ENCODE measurements at places on chromosomes 3 and 15. TPM values are rescaled to one million over a fixed set of nuclear protein-coding genes. Genes with fewer than 3 reads are reported as not detected.
A peak's percentile ranks its signal among the peaks of the same experiment; 100 is the strongest.

- DNase-seq: no peak
Observed at GRCh38 chr15:67832897-67833709, 6.7 kb downstream of the RNU6-1 start.

- no peak for DNase-seq
Observed at GRCh38 chr15:80123034-80123433, 29.8 kb upstream of the FAH start.

Gene MYL3
- total RNA-seq: 0.33 TPM

Gene KCTD6
- 14.8 TPM for total RNA-seq

Gene POLQ
- total RNA-seq: 9.6 TPM

Gene SLC35A5
- total RNA-seq: 36.8 TPM

DNA sequence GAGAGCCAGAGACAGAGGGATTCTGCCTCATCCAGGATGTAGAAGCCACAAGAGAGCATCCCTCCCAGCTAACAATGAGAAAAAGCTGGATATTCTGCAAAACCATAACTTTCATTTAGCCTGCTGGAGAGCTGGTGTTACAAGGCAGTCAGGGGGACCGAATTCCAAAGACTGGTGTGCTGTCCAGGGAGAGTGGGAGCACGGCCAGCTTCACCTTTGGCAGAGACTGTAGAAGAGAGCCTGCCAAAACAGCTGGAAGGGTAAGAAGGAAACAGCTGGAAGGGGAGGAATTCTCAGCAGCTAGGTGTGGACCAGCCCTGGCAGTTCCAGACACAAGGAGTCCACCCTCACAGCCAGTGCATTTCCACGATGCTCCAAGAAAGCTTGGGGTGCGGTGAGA lies 109.9 kb upstream of the LINGO1 start:
- DNase-seq: no peak

Gene ITIH1
- 14.1 TPM for total RNA-seq

Gene ANKUB1
- total RNA-seq: not detected

Gene DUOX1
- total RNA-seq: 1.6 TPM

- no peak for DNase-seq
Observed at GRCh38 chr3:42750834-42751233, 22.2 kb downstream of the CCDC13 start.

Gene PPCDC
- 16.5 TPM for total RNA-seq

DNA sequence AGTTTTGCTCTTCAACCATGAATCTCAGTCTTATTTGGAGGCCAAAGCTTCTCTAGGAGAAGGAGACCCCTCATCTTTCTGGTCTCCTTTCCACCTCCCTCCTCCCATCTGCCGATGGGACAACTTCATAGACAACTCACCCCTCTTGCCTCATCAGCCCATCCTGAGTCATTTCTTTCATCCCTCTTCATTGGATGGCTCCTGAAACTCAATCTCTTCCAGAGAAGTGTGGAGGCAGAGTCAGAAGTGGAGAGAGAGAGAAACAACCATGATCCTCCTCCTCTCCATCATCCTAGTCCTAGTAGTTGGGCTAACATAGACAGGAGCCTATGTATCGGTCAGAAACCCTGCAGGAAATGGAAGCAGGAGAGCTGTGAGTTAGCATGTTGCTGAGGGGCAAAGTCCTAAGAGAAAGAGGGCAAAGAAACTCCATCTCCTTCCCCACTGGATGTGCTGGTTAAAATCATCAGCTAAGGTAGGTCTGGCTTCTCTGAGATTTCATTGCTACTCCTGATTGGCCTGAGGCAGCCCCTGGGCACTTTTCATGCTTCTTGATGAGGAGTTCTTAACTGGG lies 21.3 kb upstream of the HCN4 start:
- DNase-seq: no peak

Gene EIF1B
- total RNA-seq: 103 TPM

Gene KBTBD12
- total RNA-seq: 0.29 TPM

- no peak for DNase-seq
Observed at GRCh38 chr15:67244971-67245478, 9.4 kb downstream of the AAGAB start.

Gene MITF
- 15.7 TPM for total RNA-seq

Gene LDHAL6B
- not detected for total RNA-seq

DNA sequence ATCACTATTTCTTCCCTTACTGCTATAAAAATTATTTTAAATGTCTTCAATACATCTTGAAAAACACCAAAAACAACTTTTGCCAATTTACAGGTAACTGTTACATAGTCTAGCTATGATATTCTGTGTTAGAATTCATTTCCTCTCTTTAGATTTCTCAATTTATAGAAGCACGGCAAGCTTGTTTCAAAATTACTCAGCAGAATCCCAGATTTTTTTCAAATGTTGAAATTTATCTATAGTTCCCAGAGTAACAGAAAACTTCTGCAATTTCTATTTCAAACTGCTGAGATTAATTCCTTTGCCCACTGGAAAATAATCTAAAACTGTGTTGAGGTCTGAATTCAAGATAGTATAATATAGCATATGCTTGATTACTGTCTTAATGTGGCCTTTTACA lies 41.2 kb downstream of the CCPG1 start:
- DNase-seq: no peak

DNA sequence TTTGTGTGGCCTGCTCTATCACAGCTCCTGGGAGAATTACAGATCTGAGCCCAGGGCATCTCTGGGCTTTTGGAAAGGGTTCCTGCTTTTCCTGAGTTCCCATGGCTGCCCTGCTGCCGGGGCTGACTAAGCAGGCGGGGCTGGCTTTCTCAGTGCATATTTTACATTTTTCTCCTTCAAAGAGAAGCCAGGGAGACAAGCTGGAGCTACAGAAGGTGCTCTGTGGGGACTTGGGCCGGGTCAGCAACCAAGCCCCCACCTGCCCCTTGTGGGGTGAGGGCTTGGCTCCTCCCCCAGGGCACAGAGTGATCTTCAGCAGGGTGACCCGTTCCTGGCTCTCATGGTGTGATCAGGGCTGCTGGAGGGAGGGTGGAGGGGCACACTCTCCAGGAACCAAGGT lies 17.4 kb downstream of the ABTB1 start:
- no peak for DNase-seq

DNA sequence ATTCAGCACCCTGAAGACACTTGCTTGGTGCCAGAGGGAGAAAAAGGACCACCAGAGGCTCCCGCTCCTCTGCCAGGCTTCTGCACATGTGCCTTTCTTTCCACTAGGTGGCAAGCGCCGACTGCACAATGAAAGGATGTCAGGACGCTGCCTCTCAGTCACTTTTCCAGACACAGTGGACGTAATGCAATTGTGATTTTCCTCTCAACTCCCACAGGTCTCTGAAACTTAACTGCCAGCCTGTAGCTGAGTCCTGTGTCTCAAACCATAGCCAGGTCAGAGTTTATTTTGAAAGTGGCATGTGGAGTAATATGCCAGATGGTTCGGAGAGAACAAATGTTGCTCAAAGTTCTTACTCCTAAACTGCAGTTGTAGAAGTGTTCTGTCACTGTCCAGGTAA lies 162.9 kb downstream of the ITPR1 start:
- peak; percentile 58 for DNase-seq

Gene ZBED2
- total RNA-seq: not detected

Gene ROPN1
- not detected for total RNA-seq

Gene CXCR6
- not detected for total RNA-seq

Gene C2CD4B
- total RNA-seq: 0.69 TPM

DNA sequence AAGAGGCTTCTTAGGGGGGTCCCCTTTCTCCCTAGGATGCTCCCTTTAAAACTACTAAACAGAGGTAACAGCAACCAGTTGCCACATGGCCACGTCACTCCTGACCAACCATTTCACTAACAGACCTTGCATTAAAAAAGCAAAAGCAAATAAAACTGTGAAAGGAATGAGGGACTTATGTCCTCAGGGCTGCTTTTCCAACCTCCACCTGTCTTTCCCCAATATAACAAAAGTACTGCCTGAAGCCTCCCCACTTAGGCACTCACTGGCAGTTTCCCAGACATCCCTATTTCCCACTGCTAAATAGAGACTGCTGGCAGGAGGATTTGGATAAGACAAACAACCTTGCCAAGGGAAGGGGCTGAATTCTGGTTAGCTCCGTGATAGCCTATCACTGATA lies 130.3 kb downstream of the ATP8B4 start:
- DNase-seq: no peak

GRCh38 chr3:52052831-52053306 lies 3.5 kb downstream of the DUSP7 start:
- no peak for DNase-seq

GRCh38 chr3:125374501-125374995 lies 577 bp downstream of the ZNF148 start:
- DNase-seq: peak; percentile 36

Gene GHSR
- not detected for total RNA-seq

- DNase-seq: peak; percentile 35
Observed at GRCh38 chr3:129001806-129002572, 885 bp downstream of the EFCC1 start.

DNA sequence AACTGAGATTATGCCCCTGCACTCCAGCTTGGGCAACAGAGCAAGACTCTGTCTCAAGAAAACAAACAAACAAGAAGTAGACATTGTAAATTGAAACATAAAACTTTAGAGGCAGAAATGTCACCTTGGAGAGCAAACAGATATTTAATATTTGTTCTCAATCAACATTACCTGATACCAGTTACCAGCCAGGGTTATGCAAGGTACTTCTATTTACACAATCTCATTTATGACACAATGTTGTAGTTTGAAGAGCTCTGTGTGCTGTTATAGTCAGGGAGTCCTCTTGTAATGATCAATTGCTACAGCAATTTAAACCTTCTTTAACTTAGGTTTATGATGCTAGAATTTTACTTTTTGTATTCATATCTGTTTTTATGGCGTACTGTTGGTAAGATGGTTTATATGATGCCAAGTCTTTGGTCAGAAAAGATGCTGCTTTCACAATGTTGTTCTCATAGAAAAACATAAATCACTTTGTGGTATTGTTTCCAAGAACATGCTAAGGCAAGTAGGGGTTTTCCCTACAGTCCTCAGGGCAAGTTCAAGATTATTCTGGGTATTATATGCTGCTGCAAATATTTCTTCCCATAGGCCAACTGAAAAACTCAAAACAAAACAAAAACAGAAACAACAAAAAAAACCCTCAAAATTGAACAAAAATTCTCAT lies 173.5 kb downstream of the TNIK start:
- DNase-seq: no peak

Gene C3orf85
- total RNA-seq: not detected

DNA sequence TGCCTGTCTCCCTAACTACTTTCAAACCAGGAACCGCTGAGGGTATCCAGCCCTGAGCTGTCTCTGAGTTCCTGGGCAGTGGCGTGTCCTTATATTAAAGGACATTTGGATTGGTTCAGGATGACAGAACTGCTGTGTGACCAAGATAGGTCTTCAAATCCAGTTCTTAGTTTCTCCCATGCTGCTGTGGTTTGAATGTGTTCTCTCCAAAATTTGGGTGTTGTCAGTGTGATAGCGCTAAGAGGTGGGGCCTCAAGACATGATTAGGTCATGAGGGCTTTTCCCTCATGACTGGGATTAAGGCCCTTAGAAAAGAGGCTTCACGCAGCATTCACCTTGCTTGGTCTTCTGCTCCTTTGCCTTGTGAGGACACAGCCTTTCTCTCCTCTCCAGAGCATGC lies 376.5 kb upstream of the TPM1 start:
- no peak for DNase-seq

DNA sequence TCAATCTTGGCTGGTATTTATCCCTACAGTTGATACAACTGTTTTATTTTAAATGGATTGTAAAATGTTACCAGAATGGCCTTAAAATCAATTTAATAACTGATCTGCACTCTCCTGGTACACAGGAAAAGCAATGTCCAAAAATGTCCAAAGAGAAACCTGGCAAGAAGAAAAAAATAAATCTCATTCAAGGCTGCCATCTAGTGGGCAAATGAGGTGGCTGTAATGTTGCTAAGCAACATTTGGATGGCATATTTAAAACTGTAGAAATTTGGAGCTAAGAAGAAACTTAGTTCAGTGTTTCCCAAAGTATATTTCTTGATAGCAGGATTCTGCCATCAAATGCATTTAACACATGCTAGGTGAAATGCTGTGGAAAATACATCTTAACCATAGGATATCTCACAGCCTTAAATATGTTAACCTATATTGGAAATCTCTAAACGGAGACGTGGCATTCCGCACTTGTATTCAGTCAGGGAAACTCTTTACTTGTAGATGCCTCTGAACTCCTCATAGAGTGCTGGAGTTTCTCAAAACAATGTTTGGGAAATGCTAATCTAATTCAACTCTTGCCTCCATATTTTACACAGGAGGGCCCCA lies 216.8 kb downstream of the ERC2 start:
- DNase-seq: peak; percentile 14

Gene CCR9
- not detected for total RNA-seq

GRCh38 chr3:51706788-51707731 lies at the start of gene GRM2:
TSS of gene GRM2 (plus strand) at chr3:51707068. CDS start at chr3:51708984, 1,916 bp downstream.
- peak; percentile 83 for DNase-seq

DNA sequence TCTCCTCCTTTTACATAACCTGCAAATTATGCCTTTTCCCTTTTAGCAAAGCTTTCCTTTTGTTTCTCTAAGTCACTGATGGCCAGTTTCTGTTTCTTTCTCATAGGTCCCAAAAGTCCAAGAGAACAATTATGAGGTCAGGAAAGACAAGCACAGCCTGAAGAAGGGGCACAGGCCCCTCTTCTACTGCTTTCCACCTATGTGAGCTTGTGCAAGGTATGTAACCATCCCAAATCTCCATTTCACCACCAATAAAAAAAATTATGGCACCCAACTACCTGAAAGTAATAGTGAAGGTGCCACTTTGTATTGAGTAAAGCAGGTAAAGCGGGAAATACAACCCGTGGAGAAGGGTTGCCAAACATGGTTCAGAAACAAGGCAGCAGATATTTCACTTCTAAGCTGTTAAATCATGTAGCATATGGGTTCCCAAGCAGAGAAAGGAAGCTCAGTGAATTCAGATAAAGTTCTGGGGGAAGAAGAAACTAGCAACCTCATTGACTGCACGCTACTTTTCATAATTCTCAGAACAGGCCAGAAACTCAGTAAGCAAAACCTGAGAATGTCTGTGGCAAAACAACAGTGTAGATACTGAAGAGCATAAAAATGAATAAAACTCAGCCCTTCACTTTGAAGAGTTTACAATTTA lies 4.2 kb downstream of the PLOD2 start:
- DNase-seq: no peak

GRCh38 chr3:156665291-156665690 lies 9.1 kb upstream of the TIPARP start:
- no peak for DNase-seq

GRCh38 chr3:79453600-79453999 lies 314.2 kb downstream of the ROBO1 start:
- DNase-seq: no peak

GRCh38 chr3:60555686-60556354 lies 695.4 kb downstream of the FHIT start:
- DNase-seq: no peak

Gene CCR4
- total RNA-seq: not detected

DNA sequence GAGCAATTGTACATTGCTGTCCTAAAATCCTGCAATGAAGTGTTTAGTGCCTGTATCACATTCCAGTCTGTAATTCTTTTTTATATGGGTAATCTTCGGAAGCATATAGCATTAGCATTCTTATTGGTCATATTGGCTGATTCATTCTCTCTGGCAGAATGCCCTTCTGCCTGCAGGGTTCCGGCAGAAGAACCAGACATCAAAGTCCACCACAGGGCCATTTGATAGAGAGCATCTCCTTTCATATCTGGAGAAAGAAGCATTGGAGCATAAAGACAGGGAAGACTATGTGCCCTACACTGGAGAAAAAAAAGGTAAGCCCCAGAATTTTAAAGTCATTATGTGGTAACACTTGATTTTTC lies 39.6 kb downstream of the TMOD3 start:
- no peak for DNase-seq

Gene ARHGEF26
- 10.8 TPM for total RNA-seq
